ENCODE measurements at places on chromosomes 1 and 21.

DNA sequence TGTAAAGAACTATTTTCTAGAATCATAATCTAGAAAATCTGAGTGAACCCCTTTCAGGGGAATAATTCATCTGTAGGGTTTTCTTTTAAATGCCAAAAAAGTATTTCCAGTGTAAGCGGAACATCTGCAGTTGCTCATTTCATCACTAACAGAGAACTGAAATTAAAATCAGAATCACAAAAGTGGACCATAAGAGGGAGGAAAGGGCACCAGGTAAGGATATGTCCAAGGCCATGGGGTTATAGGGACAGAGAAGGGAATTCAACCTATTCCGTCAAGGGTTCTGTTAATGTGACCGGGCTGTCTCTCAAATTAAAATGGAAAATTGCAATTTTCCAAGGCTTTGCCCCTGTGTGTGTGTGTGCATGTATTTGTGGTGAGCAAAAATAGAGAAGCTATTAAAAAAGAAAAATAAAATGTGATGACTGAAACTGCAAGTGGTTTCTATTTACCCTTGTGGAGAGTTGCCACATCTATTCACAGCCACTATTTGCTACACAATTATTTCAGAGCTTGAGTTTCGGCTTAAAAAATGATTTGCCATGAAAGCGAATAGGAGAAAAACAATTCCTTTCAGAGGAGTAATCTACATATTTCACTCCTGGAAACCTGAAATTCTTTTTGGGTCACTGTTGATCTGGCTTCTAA, 53.1 kb downstream of the APP start:
- DNase-seq: no peak

DNA sequence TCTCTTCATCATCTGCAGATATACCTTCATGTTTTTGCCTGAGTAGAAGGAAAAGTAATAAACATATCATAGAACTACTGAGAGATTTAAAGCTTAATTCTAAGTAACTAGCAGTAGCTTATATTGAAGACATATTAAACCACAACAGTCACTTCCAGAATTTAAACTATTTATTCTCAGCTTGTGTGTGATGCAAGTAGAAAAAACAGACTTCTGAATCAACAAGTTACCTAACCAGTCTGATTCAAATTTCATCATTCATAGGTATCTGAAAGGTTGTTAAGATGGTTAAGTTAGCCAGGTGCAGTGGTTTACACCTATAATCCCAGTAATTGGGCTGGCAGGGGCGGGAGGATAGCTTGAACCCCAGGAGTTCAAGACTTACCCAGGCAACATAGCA, 41.9 kb downstream of the SPAG17 start:
- DNase-seq: no peak

- no peak for DNase-seq
These were observed 411.3 kb downstream of the DISC1 start for GRCh38 chr1:232037774-232038388.

- no peak for DNase-seq
These were observed 175.7 kb downstream of the ZZZ3 start for GRCh38 chr1:77506771-77507170.
